ENCODE measurements at places on chromosomes 2 and 18.
A peak's percentile ranks its signal among the peaks of the same experiment; 100 is the strongest.

GRCh38 chr18:58042826-58043490 lies 1.1 kb upstream of the NEDD4L start:
- no peak for DNase-seq

GRCh38 chr2:240143801-240144648 lies 3.6 kb upstream of the OTOS start:
- DNase-seq, result peak; percentile 80

DNA sequence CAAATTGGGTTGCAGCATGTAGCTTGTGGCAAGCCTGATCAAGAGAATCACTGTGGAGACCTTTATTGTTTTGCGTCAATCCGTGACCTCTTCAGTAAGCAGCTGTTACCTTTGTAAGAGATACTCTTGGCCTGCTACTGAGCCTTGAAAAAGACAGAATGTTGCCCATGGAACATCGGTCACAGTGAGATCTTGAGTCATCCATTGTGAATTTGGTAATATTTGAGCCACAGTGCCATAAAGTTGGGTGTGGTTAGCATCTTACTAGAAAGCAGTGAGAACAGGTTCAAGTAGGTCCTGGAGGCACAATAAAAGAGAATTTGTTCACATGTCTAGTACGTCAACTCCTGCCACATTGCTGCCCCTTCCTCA lies 12.7 kb upstream of the EFR3B start:
- no peak for DNase-seq

GRCh38 chr2:112660138-112660537 lies 14.4 kb downstream of the SLC20A1 start:
- DNase-seq, result no peak

DNA sequence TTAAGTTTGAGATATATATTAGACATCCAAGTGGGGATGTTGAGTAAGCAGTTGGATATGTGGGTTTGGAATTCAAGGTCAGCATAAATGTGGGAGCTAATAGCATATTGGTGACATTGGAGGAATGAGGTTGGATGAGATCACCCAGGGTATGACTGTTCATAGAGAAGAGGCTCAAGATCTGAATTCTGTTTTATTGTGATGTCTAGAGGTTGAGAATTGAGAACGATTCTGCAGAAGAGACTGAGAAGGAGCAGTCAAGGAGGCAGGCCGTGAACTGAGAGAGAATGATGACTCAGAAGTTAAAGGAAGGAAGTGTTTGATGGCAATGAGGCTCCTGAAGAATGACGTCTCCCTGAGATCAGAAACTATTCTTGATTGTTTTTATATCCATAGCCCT lies 5.9 kb downstream of the SERPINB11 start:
- DNase-seq, result no peak

DNA sequence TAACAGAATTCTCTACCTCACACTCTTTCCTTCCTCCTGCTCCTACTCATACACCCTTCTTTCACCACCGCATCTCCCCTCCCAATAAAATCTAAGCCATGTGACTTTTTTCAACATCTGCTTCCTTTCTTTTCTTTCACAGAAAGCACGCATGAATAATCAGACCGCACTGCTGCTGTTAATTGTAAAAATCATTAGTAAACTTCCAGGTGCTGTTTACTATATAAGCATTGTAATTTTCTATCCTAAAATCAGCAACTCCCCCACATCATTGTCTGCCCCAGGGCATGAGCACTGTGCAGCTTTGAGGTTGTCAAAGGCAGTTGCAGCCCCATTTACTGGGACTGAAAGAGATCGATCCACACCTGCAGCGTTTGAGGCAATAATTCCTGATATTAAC lies 782.6 kb upstream of the ID2 start:
- DNase-seq, result no peak

- no peak for DNase-seq
Measured at GRCh38 chr2:133362061-133362476, 206.2 kb downstream of the NCKAP5 start.

- no peak for DNase-seq
Measured at GRCh38 chr2:220473611-220474010, 846.2 kb downstream of the SLC4A3 start.

DNA sequence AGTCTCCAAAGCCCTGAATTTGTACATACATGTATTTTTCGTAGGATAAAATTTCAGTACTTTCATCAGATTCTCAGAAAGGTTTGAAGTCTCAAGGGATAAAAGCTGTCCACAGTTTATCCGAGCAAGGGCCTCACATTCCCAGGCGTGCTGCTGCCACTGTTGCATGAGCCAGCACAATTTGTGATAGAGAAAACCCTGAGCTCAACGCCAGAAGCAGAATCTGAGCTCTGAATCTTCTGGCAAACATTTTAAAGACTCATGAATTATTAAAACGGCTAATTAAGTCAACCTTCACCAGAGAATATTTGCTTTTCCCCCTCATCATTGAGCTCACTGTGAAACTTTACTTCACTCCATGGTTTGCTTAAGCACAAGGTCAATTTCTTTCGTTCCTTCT lies 38.5 kb upstream of the STPG4 start:
- DNase-seq, result no peak

DNA sequence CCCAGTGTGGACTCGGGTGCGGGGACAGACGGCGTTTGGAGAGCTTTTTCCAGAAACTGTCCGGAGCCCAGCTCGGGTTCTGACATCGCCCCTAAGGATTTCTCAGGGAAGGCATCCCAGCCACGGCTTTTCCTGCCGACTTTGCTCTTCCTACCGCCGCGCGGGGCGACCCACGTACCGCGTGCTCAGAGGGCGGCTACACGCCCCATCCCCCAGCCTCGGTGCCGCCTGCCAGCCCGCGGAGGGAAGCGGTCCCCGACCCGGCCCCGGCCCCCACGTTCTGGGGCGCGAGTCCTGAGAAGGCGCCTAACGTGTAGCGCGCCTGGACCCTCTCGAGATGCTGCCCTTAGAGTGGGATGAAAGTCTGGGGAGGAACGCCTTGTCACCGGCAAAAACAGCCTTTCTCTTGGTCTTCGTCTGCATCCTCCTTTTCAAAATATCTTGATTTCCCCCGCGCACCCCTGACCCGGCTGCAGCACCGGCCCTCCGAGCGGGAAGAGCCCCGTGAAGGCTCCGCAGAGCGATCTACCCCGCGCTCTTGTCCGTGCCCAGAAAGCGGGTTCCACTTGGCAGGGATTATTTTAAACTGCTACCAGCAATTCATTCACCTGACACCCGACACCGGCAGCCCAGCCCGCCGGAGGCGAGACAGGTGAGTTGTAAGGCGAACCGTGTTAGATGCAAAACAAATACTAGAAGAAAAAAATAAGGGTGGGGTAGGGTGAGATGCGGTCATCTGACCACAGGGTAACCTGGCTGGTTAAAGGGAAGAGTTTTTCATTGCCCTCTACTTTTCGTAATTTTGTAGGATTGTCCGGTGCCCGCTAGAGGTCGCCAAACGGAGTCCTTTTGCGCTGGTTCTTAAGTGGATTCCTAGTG lies 812 bp upstream of the KCNG3 start:
- peak; percentile 75 for DNase-seq

GRCh38 chr2:25411281-25411680 lies 69.6 kb upstream of the DNMT3A start:
- DNase-seq, result no peak

GRCh38 chr18:26618135-26618534 lies 69.8 kb upstream of the KCTD1 start:
- no peak for DNase-seq

DNA sequence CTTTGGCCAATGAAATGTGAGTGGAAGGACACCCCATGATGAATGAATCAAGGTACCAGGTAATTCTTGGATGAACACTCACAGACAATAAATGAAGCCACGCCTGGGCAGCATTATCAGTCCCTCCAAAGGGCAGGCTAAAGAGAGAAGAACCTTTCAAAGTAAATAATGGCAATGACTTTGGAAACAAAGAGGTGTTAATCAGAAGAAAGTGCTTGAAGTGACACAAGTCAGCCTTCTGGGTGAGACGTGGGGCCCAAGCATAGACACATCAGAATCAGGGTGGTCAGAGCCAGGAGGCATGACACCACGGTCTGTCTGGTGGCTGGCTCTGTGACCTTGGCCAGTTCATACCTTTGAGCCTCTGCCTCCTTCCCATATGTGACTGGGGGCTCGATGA lies 103.3 kb downstream of the POLR1A start:
- no peak for DNase-seq
